ENCODE measurements at places on chromosomes 2 and 18. TPM values are rescaled to one million over a fixed set of nuclear protein-coding genes. Genes with fewer than 3 reads are reported as not detected.

CNTNAP5 gene
- total RNA-seq, result 0.03 TPM

REG3A gene
- total RNA-seq, result 0.30 TPM

- DNase-seq, result no peak
These were observed 37.9 kb downstream of the MTERF4 start for GRCh38 chr2:241064008-241064801.

SLC11A1 gene
- 0.25 TPM for total RNA-seq
